ENCODE measurements at places on chromosomes 2 and 18.
A peak's percentile ranks its signal among the peaks of the same experiment; 100 is the strongest.

- DNase-seq: peak; percentile 32
These were observed 221.8 kb downstream of the ANAPC1 start for GRCh38 chr2:111662039-111662770.

- DNase-seq: no peak
These were observed 6.2 kb downstream of the PELI1 start for GRCh38 chr2:64137996-64138395.

DNA sequence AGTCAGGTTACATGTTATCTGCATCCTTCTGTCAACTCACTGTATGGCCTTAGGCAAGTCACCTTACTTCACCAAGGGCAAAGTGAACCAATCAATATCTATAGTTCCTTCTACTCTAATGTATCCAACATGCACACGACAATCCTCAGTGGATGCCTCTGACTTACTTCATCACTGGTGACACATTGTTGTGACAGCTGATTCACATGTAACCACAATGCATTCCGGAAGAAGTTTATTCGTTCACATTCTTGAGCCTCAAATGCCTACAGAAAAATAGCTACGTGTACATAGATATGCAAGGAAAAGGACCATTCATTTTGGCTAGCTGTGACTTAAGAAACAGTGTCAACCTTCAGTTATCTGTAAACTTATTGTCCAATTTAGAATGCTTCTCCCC, 26.3 kb upstream of the EPG5 start:
- DNase-seq: peak; percentile 79

DNA sequence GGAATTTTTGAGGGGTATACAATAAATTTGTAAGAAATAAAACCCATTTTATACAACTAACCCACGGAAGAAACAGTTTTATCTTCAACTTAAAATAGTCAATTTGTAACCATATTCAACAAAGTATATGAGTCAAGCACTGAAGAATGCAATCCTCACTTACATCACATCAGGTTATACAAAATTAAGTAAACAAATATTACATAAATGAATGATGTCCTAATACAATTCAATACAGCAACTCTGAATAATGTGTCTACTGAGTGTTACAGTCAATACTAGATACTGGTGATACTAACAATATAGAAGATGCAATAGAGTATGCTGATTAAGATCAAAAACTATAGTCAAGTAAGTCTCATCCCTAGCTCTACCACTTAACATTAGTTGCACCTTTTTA, 58.6 kb downstream of the FANCL start:
- no peak for DNase-seq

DNA sequence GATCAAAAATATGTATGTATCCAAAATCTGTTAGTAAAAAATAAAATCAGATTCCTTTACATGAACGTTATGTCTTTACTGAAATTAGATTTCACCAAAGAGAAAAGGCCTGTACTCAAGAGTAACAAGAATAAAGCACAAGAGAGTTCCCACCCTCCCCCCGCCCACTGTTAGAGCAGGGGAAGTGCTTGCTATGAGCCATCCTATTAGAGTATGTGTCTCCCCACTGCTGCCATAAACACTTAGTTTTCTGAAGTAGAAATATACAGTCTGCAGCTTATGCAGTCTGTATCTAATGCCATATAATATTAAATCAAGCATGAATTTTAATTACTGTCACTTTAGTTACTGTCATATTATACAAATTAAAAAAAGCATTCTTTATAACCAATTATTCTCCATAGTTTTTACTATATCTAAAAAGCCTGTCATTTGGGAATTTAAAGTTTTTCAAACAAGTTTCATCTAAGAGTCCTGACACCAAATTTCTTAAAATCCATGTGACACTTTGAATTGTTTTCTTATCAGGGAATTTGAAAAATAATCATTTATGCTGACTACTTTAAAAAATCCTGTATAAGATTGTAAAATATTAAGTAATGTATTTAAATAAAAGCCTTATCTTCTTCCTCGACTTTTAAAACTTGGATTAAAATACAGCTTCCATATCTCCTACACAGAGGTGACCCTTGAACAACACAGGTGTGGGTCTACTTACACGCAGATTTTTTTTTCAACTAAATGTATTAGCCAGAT, 51.8 kb upstream of the GPR75 start:
- DNase-seq: peak; percentile 2

GRCh38 chr2:176199902-176200301, 11.4 kb downstream of the HOXD1 start:
- DNase-seq: no peak

GRCh38 chr18:25561918-25562317, 210.0 kb upstream of the ZNF521 start:
- peak; percentile 31 for DNase-seq

GRCh38 chr2:11405599-11406266, 60.2 kb downstream of the E2F6 start:
- no peak for DNase-seq

DNA sequence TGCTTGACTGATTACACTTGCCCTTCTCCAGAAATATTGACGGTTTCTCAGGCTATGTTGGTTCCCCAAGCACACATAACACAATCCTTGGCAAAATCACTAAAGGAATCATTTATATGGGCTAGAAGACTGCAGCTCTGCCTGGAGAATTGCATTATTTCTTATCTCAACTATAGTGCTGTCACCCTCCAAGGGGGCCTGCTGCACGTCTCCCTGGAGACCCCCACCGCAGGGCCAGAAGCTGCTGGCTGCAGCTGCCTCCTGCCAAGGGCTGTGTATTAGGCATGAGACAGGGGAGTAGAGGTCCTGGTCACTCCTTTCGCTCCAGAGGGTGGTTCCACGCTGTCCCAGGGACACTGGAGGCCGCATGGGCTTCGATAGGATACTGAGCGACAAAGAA, 76.6 kb downstream of the LRRC30 start:
- no peak for DNase-seq

DNA sequence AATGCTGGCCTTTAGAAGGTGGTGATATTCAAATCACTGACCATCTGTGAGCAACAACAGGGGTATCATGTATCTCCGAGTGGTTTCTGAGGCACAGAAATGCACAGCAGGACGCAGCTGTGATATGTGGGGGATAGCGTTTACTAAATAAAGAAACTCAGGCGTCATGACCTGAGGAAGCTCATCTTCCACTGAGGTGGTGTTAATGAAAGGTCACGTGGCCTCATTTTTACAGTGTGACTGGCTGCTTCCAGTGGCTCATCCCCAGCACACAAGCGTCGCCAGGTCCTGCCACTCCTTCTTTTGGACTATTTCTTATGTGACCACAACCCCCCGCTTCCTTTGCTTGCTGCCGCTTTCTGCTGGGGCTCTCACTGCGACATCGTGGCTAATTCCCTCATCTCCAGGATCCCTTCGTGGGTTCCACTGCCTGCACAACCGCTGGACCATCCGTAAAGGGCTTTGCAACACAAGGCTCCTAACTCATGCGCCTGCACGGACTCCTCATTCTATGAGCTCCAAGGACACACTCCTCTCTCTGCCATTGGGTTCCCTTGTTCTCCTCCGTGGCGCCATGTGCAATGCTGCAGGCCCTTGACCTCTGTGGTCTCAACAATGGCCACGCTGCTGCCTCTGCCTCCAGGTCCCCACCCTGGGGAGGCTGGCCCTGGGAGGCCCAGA, 109.3 kb downstream of the MBP start:
- no peak for DNase-seq

GRCh38 chr2:201233812-201234662, 26.3 kb upstream of the CASP8 start:
- no peak for DNase-seq

GRCh38 chr2:219987830-219988229, 360.4 kb downstream of the SLC4A3 start:
- DNase-seq: peak; percentile 78

DNA sequence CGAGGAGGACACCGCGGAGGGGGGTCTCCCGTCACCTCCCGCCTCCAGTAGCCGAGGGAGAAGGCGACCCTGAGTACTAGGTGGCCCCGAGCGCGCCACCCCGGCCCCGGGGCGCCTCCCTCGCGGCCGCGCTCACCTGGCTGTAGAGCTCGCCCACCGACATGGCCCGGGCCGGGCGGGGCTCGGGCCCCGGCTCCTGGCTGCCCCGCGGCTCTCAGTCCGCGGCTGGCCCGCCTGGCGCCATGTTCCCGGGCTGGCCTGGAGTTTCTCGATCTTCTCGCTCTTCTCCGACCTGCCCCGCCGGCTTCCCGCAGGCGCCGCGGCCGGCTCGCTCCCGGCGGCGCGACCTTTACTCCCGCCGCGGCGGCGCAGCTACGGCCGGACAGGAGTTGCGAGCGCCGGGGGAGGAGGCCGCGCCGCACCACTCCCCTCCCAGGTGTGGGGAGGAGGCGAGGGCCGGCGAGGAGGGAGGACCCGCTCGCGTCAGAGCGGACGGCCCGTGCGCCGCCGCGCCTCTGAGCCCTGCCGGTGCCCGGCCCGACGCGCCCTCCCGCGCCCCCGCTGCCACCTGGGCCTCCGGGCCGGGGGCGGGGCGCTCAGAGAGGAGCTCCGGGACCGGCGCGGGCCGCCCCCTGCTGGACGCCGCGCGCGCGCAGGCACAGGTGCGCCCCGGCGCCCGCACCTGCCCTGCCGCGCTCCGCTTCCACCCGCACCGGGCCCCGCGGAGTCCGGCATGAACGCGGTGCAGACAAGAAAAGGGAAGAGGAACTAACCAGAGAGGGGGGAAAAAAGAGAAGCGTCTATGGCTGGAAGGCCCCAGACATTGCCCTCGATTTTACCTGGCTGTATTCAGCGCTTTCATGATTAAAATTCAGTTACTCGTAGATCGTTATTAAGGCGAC, at the start of gene MYO5B:
Gene MYO5B (minus strand): TSS at position 517 of the 902 bp plus-strand sequence. CDS start 354 bp downstream, at position 163.
- DNase-seq: peak; percentile 71

DNA sequence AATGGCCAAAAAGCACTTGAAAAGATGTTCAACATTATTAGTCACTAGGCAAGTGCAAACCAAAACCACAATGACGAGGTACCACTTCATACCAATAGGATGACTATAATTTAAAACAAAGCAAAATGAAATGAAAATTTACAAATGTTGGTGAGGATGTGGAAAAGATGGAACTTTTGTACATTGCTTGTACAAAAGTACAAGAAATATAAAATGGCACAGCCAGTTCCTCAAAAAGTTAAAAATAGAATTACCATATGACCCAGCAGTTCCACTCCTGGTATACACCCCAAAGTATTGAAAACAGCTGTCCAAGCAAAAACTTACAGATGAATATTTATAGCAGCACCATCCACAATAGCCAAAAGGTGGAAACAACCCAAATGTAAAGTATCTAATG, 107.8 kb upstream of the XPO1 start:
- peak; percentile 81 for DNase-seq

GRCh38 chr2:239828192-239828972, 196.8 kb downstream of the NDUFA10 start:
- no peak for DNase-seq

GRCh38 chr2:224085246-224085645, 46.2 kb upstream of the SERPINE2 start:
- DNase-seq: peak; percentile 21

- no peak for DNase-seq
These were observed 52.0 kb upstream of the UBXN4 start for GRCh38 chr2:135689679-135690078.

DNA sequence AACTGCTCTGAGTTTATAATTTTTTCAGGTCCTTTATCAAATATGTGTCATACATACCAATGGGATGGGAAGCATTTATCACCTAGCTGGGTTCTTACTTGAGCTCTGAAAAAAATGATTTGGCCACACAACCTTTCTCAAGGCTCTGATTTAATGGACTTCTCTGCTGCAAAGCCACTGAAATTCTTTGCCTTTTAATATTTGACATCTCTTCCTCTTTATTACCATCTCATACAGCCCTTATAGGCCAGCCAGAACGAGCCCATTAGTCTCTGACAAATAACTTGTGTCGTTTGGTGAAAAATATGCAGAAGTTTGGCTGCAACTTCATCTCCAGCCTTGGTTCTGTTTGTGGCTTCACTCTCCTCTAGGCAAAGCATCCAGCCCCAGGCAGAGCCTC, 249.1 kb downstream of the ATAD2B start:
- DNase-seq: no peak

DNA sequence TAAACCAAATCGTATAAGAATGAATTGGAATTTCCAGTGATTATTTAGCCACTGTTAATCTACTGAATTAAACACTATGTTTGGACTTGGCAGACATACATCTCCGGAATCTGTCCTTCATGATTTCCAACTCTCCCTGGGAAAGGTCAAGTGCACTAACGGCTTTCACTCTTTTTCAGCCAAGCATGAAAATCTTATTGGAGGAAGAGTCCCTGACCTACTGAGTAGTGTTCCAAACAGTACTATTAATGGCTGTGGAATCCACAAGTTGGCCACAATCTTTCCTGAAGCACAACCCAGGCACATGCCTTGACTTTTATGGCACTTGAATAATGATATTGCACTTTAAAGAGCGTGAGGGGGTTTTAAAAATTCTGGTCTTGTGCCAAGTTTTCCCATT, 318.9 kb upstream of the RND3 start:
- peak; percentile 37 for DNase-seq

DNA sequence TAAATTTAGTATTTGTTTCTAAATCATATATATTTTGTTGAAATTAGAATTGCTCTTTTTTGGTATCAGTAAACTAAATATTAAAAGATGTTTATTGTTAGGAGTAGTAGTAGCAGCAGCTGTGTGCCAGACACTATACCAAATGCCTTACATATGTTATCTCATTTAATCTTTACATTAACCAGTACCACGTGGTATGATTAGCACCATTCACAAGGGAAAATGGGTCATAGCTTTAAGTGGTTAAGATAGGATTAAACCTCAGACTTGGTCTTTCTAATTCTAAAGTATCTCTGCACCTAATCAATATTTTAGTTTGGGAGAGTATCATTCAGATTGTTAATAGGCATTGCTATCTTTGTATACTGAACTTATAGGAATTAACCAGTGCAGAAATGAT, 29.0 kb downstream of the PSMD14 start:
- no peak for DNase-seq

DNA sequence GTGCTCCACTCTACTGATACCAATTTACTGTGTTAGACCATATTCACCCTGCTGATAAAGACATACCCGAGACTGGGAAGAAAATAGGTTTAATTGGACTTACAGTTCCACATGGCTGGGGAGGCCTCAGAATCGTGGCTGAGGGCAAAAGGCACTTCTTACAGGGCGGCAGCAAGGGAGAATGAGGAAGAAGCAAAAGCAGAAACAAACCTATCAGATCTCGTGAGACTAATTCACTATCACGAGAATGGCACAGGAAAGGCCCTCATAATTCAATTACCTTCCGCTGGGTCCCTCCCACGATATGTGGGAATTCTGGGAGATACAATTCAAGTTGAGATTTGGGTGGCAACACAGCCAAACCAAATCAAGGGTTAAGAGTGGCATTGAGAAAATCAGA, 65.2 kb downstream of the LDLRAD4 start:
- no peak for DNase-seq

DNA sequence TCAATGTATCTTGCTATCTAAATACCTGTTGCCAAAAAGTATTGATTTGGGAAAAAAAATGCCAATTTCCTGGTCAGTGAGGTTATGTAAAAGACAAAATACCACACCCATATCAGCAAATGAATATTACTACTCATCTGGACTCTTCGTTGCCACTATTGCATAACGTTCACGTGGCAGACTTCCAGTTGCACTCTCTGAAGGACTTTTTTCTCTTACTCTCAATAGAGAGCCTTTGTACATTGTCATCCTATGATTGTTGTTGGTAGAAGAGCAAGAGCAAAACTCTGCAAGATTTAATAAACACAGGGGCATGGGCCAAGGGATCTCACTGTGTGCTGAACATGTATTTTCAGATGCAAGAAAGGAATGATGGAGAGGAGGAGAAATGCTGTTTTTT, 689.8 kb downstream of the MBD2 start:
- DNase-seq: no peak

- no peak for DNase-seq
These were observed 216.2 kb upstream of the SLC35G4 start for GRCh38 chr18:11392980-11393885.

Data from astrocyte of the hippocampus (primary cell).